ENCODE measurements at places on chromosomes 12 and 14.

DNA sequence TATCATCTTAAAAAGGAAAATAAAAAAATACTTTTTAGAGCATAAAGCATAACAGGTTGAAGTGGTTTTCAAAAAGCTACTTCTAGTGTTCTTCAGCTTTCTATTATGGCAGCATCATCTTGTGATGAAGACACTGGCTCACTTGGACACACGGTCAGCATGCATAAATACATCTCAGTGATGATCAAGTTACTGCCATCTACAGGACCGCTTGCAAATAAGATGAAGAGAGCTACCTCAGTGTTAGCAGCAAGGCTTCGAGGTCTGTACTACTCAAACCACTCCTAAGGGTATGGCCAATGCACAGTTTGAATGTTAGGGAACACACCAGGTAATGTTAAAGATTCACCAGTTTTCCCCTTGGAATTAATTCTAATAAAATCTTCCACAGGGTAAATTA is 58.8 kb downstream of the GALC start:
- no peak for DNase-seq

DNA sequence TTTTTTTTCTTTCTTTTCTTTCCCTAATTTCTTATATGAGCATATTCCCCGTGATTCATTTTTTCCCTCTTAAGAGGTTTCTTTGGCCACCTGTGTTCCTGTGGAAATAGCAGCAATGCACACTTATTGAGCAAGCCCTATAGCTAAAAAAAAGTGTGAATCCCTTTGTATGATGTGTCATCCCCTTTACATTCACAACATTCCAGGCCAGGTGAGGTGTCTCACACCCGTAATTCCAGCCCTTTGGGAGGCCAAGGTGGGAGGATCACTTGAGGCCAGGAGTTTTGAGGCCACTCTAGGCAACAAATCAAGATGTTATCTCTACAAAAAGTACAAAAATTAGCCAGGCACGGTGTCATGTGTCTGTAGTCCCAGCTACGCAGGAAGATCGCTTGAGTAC is 700.4 kb upstream of the TBX3 start:
- no peak for DNase-seq

DNA sequence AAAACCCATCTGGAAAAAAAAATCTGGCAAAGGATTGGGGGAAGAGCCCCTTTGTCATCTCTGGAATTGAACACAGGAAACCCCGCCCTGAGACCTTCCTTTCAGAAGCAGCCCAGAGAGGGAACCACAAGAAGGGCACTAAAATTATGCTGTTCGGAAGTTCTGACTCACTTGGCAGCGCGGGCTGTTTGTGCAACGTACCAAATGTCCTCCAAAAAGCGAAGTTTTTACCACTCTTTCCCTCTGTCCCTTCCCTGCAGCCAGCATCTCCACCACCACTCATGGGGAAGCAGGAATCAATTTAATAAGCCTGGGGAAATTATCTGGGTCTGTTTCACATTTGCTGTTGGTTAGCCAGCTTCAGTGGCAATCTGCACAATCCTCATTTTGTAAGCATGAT is 3.2 kb upstream of the SYNE3 start:
- no peak for DNase-seq

DNA sequence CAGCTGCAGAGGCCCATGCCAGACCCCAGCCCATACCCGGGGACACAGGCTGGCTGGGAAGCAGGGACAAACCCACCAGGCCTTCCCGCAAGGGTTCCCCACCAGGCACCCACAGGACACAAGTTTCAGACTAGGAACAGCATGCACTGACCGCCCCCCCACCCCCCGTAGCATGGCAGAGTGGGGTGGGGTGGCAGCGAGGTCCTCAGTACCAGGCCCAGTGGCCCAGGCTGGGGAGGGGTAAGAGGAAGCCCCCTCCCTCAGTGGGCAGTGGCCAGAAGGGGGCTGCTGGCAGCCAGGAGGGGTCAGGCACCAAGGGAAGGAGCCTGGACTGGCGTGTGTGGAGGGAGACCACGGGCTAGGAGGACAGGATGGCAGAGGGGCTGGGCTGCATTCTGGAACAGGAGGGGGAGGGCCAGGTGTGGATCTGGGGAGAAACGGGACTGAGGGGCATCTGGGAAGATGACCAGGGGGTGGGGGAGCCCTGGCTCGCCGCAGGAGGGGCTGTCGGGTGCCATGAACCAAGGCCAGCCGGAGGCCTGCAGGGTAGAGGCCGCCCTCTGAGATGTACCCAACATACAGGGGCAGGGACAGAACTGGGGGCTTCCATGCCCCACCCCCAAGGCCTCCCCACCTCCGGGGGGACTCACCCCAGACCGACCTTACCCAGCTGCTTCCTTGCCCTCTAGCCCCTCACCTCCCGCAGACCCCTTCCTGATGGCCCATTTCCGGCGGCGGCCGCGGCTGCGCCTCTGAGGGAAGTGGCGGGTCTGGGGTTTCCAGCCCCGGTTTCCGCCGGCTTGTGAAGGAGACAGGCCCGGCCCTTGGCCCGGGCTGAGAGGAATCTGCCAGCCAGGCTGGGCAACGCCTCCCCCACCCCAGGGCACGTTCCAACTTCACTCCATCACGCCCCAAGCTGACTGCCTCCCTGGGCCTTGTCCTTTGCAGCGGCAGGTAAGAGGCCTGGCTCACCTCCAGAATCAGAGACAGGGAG is 5.6 kb upstream of the JAG2 start:
- DNase-seq = no peak

- DNase-seq = no peak
Measured at GRCh38 chr12:111361717-111362576, 6.9 kb downstream of the PHETA1 start.

GRCh38 chr12:3242199-3242863 is 165.2 kb downstream of the TSPAN9 start:
- no peak for DNase-seq

All from stimulated activated CD4-positive, alpha-beta T cell treated with anti-CD3 and anti-CD28 coated beads, TNF-alpha, amount 100 ng/mL, for 1 hour (primary cell).